ENCODE measurements at places on chromosomes 12 and 14.

GRCh38 chr14:94171208-94171607, 2.9 kb upstream of the PPP4R4 start:
- peak; percentile 59 for DNase-seq

GRCh38 chr12:93978553-93978952, 169.8 kb upstream of the PLXNC1 start:
- no peak for DNase-seq

DNA sequence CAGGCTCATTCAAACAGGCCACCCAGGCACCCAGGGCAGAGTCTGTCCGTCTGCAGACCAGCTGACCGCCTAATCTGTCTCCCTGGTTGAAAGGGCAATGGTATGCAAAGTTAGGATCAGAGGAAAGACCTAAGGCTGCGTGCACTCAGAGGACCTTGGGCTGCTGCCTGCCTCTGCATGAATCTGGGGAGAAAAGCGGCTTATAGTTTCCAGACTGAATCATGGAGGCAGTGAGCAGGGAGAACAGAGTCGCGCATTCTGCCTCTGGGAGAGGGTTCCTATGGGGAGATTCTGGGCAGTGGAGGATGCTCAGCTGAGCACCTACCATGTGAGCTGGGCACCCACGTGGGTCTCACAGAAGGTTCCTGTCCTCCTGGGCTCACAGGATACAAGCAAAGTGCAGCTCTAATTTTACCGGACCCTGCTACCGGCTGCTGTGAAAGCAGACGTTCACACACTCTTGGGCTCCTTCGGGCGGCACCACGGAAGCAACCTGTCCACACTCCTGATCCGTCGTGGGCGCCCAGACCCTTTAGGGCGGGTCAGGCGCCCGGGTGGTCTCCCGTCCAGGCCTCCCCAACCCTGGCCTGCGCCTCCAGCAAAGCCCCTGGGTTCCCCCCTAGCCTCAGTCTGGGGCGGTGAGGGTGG, 772 bp downstream of the SCARB1 start:
- peak; percentile 52 for DNase-seq

GRCh38 chr12:79127271-79127751, 262.7 kb downstream of the SYT1 start:
- no peak for DNase-seq

DNA sequence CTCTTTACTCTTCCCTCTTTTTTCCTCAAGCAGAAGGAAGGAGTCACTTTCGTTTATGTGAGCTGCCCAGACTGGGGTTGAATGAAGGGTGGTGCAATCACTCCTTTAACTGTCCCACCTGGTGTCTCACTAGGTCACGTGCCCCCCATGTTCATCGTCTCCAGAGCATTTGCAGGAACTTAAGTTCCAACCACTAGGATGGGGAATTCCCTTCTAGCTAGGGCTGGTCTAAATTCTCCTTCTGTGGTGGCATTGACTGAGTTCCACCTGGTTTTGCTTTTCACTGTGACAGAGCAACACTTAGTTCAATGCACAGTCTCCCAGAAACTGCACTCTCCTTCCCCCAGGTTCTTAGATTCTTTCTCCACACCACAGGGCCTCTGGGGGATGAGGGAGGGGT, 9.5 kb downstream of the FANCM start:
- no peak for DNase-seq

DNA sequence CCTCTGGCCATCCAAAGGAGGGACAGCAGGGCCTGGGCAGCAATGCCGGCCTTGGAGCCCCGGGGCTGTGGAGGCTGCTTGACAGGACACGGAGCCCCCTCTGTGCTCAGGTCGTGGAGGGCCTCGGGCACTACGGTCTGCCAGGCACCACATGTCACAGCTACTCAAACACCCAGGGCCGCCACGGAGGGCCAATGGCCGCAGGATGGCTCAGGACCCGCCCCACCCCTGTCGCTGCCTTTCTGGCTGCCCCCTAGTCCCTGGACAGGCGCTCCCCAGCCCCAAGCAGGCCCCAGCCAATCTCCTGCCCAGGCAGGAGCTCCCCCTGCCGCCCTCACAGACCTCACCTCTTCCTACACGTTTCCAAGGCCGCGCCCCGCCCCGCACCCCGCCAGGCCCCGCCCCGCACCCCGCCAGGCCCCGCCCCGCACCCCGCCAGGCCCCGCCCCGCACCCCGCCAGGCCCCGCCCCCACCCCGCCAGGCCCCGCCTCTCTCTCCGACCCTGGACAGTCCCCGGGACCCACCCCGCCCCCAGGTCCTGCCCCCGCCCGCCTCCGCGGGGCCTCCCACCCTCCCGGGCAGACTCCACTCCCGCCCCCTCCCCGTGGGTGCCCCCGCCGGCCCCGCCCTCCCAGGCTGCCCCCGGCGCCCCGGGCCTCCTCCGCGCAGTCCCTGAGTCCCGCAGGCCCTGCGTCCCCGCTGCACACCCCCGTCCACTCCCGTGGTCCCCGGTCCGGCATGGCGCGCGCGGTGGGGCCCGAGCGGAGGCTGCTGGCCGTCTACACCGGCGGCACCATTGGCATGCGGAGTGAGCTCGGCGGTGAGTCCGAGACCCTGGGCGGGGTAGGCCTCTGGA, at the start of gene ASPG:
TSS of gene ASPG (plus strand) at position 669 of the 857 bp plus-strand sequence. CDS start at position 740, 71 bp downstream.
- DNase-seq: no peak
